NCI-H510A (cell line): ENCODE measurements at places on chromosomes 11 and 22.

- peak; percentile 61 for DNase-seq
Measured at GRCh38 chr22:35380537-35381423, at the start of gene HMOX1. TSS of gene HMOX1 (plus strand) at chr22:35381096. CDS start at chr22:35381174, 78 bp downstream.

GRCh38 chr11:18491924-18492323 lies 34.8 kb downstream of the TSG101 start:
- DNase-seq = no peak

DNA sequence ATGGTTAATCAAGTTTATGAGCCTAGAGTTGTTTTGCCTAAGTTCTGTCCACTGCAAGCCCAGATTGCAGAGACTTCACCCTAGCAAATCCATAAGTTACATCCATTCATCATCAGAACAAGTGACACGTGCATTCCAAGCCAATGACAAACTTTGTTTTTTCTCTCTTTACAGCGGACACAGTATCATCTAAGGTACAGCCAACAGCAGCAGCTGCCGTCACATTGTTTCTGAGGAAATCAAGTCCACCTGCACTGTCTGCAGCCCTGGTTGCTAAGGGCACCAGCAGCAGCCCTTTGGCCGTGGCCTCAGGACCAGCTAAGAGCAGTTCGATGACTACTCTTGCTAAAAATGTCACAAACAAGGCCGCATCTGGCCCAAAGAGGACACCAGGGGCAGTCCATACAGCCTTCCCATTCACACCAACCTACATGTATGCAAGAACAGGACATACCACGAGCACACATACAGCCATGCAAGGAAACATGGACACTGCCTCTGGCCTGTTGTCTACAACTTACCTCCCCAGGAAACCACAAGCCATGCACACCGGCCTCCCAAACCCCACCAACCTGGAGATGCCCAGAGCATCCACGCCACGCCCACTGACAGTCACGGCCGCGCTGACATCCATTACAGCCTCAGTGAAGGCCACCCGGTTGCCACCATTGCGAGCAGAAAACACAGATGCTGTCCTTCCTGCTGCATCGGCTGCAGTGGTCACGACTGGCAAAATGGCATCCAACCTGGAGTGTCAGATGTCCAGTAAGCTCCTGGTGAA lies 155.8 kb downstream of the C11orf91 start:
- no peak for DNase-seq

- no peak for DNase-seq
Measured at GRCh38 chr22:42621505-42622002, 6.9 kb upstream of the POLDIP3 start.

DNA sequence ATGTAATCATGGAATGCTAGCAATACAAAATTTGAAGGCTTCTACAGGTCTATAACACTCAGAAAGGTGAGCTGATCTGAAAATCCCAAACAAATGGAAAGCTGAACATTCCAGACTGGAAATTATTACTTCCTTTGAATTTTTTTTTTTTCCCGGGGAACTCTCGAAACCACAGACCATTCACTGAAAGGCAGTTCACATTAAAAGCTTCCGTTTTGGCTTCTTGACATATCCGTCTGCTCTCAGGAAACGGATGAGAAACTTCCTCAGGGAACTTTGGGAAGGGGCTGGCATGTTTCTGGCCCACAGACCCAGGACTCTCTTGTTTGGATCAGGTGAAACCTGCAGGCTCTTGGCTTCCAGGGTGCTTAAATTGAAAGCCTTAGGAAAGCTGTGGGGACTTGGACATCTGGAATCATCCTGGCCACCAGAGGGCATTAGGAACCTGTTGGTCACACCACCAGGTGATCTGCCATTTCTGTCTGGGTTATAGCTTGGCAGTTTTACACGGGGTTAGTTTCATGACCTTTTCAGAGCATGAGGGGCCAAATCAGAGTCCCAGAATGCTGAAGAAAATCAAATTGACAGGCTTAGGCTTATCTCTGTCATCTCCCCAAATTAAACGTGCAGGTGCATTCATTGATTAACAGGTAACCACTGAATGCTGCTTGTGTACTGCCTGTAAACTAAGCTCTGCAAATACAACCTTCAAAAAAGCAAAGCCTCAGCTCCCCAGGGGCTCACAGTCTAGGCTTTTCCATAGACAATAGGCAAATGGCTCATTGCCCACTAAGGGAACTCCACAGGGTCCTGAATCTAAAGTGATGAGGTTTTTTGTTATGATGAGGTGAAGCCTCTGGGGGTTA lies 22.7 kb upstream of the GRAMD1B start:
- DNase-seq = no peak

- no peak for DNase-seq
Measured at GRCh38 chr22:49953680-49954344, 6.8 kb upstream of the PIM3 start.

DNA sequence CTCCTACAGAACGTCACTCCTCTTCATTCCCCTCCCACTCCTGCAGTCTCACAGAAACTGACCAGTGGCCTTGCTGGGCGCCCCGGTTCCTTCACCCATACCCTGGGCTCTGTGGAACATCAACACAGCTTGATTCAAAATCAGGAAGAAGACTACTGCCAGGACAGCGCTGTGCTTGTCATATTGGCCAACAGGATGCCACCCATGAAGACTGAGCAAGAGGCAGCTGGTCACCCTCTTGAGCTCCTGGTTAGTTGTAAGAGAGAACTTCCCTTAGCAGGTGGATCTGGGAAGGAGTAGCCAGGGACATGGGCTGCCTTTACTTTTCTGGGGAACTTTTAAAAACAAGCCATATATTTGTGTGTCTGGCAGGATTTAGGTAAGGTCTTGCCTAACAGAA lies 110.4 kb upstream of the TIMP3 start:
- DNase-seq = no peak

DNA sequence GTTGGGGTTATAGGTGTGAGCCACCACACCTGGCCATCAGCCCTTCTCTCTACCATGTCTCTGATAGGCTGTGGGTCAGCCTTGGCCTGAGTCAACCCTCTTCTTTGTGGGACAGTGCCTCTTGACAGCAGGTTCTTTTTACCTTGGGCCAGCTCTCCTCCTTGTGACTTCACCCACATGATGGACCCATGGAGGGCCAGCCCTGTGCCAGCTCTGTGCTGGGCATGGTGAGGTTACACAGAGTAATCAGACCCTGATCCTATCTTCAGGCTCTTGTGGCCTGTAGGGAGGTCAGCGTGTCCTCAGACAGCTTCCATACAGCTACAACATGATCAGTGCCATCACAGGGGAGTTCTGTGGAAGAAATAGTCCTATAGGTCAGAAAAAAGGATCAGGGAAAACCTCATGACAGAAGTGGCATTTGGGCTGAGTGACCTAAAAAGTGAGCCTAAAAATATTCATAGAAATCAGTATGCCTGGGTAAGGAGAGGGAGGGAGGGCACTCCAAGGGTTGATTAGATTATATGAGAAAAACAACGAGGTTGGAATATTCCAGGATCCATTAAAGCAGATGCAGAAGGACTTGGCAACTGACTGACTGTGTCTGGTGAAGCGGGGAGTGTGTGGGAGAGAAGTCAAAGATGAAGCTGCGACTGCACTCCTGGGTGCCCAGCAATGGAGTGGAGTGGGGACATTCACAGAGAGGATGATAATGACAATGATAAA lies 17.1 kb downstream of the OTOG start:
- no peak for DNase-seq

DNA sequence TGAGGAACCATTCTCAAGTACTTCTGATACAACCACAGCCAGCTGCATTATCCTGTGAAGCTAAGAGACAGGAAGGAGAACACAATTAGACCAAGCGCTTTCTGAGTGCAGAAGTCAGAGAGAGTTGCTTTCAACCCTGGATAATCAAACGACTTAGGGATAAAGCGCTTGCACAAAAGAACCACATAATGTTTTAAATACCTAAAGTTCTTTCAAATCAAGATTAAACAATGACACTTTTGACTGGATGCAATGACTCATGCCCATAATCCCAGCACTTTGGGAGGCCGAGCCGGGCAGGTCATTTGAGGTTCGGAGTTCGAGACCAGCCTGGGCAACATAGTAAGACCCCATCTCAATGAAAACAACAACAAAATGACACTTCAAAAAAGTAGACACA lies 145.1 kb downstream of the SWAP70 start:
- no peak for DNase-seq

DNA sequence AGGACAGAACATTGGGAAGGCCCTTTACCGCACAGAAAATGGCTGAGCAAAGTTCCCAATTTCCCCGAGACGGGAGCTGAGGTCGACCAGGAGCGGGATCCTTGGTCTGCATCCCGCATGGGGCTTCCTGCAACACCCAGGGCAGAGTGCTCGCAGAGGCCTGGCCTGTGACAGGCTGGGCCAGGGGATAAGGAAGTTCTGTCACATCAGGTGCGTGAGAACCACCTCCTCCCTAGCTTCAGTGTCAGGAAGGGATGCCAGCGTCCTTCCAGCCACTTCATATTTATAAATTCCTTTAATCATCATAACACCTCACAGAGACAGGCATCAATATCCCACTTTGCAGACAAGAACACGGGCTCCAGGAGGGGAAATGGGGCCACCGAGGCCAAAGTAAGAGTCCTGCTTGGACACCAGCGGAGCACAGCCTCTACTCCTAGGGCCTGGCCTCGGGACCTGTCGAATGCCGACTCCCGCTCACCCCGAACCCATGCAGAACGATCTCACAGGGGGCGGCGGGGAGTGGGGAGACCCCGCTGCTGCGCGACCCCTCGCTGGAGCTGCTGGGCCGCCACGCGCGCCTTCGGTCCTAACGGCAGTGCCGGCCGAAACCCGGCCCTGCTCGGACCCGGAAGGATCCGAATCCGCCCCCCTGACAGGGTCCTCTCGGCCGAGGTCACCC lies 532 bp downstream of the BET1L start:
- no peak for DNase-seq

DNA sequence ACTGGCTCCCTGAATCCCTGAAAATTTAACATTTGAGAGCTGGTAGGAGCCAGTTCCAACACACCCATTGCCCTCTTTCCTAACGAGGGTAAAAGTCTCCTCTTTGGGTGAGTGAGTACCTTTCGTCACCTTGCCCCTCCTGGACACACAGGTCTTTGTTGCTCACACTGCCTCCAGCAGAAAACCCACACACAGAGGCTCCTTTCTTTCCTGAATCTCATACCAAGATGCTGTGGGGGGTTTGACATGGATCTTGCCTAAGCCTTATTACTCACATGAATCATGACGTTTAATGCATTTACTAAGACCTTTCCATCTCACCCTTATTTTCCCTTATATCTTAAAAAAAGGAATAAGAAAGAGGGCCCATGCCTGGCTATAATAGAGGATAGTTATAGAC lies 53.0 kb downstream of the PARVA start:
- DNase-seq = no peak

GRCh38 chr11:33657757-33658156 lies 42.9 kb downstream of the C11orf91 start:
- no peak for DNase-seq

- DNase-seq = no peak
Measured at GRCh38 chr11:99419991-99420390, 399.2 kb downstream of the CNTN5 start.

DNA sequence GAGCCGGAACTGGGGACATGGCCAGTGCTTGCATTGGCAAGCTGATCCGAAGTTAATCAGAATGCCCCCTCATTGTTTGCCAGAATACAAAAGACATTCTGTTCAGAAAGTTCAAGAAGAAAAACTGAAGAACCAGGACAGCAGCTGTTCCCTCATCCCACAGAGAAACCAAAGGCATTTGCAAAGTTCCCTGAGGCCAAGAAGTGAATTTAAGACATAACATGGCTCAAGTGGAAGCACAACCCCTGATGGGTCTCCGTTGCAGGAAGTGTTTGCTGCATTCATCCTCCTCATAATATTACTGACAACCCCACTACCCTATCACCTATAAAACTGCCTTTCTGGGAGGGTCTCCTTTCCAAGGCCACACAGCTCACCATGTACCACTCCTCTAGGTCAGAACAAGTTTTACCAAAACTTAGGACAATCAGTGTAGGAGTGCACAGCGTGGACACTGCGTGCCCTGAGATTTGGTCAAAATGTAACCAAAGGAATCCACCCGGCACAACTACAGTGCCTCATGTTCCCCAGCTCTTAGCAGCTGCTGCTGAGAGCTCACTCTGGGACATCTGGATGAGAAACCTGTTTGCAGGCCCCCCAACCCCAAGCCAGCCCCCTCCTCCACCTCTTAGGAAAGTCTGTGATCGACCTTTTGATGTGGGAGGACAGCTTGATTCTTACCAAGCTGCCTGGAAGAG lies 101.6 kb upstream of the AKIP1 start:
- no peak for DNase-seq

GRCh38 chr11:116333001-116333535 lies 439.7 kb downstream of the BUD13 start:
- DNase-seq = no peak

DNA sequence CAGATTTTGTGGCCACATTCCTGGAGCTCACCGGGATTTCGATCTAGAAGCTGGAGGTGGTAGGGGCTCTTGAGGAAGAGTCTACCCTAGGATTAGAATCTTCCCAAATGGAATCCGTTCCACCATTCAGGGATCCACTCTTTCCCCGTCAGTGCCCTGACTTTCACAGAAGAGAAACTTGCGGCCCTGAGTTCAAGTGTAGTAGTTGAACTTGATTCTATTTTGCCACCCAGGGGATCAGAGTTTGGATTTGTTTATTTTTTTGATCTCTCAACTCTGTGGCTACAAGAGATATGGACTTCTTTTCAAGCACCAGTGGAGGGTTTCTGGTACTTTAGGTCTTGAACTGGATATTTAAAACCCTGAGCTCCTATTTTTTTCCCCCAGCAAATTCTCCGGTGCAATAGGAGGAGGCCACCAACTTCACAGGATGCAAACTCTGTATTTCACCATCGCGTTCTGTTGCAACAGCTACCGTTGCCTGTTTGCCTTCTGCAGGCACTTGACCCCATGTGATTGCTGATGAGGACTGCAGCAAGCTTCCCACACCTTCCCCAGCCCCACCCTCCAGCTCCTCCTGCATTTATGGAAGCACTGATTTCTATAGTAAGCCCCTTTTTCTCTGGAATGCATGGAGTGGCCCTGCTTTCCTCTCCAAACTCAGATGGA lies 14.8 kb upstream of the MRGPRF start:
- DNase-seq = peak; percentile 13

DNA sequence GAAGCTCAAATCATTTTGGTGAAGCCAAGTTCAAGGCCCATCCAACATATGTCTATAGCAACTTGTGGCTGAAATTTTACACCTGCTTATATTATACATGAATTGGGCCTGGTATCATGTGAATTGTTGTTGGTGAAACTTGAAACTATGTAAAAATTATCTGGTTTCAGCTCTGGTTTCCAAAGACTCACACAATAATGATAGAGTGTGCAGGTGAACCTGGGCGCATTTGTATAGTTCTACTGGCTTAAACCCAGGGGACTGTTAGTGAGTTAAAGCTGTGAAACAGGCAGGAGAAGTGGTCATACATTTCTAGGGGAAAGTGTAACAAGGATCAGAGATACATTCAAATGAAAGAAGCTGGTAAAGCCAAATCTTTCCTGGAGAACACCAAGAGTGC lies 627.3 kb downstream of the METTL15 start:
- DNase-seq = no peak

GRCh38 chr11:132073787-132074186 lies 703.4 kb downstream of the NTM start:
- no peak for DNase-seq

GRCh38 chr11:61609000-61609979 lies 28.4 kb upstream of the SYT7 start:
- DNase-seq = no peak
